G401 (cell line): ENCODE measurements at places on chromosomes 11 and 22.

DNA sequence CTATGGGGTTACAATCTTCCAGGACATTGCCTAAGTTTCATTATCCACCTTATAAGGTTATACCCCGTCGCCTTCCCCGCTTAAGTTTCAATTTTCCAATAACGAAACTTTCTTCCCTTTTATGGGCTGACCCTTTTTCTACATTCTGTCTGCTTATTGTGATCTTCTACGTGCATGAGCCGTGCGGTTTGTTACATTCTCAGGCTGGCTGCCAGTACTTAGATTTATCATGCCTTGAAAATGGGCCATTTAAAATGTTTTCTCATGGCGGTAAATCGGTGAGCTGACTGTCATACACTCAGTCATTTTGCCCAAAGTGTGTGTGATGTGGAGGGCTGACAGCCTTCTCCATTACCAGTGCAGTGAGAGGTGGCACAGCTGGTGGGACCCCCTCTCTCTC lies 23.3 kb downstream of the DGCR6L start:
- DNase-seq, result no peak

DNA sequence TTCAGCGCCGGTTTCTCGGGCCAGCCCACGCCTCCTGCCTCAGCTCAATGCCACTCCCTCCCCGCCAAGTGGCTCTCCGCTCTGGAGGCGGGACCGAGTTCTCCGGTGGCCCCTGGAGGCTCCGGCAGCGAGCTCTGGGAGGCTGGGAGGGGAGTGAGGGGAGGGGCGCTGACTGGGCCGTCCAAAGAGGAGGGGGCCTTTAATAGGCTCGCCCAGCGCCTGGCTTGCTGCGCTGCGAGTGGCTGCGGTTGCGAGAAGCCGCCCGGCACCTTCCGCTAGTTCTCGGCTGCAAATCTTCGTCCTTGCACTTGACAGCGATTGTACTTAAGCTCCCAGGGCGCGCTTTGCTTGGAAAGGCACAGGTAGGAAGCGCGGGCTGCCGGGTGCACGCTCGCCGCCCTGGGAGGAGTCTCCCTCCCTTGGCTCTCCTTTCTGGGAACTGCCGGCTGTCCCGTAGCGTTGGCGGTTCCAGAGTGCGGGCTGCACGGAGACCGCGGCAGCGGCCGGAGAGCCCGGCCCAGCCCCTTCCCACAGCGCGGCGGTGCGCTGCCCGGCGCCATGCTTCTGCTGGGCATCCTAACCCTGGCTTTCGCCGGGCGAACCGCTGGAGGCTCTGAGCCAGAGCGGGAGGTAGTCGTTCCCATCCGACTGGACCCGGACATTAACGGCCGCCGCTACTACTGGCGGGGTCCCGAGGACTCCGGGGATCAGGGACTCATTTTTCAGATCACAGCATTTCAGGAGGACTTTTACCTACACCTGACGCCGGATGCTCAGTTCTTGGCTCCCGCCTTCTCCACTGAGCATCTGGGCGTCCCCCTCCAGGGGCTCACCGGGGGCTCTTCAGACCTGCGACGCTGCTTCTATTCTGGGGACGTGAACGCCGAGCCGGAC lies at the start of gene ADAMTS15:
ADAMTS15 (plus strand) TSS at position 230 of the 894 bp plus-strand sequence; CDS start at position 559, 329 bp downstream.
- DNase-seq, result no peak

- DNase-seq, result no peak
Measured at GRCh38 chr11:1341928-1342524, 32.6 kb upstream of the TOLLIP start.

GRCh38 chr11:108034034-108034433 lies 25.3 kb downstream of the CUL5 start:
- DNase-seq, result no peak

DNA sequence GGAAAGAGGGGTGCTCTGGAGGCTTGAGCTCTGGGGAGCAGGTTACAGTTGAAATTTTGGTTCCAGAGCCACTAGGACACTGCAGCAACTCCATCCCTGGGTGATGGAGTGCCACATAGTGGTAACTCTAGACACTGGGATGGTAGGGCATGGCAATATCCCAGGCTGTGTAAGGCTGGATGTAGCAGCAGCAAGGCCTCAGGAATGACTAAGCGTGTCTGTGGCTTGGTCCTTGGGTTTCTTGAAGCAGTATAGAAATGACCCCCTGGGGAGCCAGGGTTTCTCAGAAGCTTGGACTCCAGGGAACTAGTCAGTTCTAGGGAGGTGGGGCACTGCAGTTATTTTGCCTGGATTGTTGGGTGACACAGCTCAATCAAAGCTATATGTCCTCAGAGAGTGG lies 8.1 kb downstream of the MS4A4A start:
- no peak for DNase-seq

DNA sequence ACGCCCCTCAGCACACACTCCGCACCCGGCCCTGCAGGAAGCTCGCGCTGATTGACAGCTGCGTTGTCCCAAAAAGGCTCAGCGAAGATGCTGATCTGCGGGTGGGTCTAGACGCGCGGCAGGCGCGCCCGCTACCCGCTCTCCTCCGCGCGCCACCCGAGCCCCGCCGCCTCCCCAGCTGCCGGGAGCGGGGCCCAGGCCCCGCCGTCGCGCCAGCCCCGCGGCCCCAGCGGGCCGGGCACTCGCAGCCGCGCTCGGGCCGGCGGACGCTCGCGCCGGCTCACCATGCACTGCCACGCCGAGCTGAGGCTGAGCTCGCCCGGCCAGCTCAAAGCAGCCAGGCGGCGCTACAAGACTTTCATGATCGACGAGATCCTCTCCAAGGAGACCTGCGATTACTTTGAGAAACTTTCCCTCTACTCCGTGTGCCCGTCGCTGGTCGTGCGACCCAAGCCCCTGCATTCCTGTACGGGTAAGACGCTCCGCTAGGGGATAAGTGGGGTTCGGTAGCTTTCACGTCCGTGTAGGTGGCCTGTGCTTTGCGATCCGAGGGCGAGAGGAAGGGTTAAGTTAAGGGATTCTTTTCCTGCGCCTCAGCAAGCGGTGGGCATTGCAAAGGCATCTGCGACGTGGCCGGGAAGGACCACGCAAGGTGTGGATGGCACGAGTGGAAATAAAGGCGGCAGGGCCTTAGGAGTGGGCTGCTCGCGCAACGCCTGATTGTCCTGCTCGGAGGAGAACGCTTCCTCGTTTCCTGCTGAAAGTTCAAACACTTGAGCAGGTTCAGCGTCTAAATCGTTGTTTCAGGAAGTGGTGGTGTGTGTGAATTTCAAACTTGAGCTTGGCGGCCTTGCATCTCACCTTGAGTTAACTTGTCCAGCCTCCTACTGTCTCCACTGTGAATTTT lies at the start of gene BARX2:
BARX2 (plus strand) TSS at position 98 of the 907 bp plus-strand sequence; CDS start at position 286, 188 bp downstream.
- peak; percentile 2 for DNase-seq

GRCh38 chr11:26027887-26028286 lies 304.0 kb upstream of the ANO3 start:
- DNase-seq, result no peak

GRCh38 chr11:123282597-123282996 lies 87.5 kb upstream of the CLMP start:
- DNase-seq, result no peak

DNA sequence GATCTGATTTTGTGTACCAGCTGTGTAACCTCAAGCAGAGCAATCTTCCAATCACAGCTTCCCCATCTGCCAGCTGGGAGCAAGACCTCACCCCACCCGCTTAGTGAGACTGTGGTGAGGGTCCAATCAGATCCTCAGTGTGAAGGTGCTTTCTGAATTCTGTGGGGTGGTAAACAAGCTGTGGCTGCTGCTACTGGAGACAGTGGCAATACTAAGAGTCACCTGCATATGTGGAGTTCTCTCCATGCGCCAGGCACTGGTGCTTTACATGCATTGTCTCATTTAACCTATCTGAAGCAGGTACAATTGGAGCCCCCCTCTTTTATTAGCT lies 50.4 kb downstream of the CWC15 start:
- DNase-seq, result no peak

DNA sequence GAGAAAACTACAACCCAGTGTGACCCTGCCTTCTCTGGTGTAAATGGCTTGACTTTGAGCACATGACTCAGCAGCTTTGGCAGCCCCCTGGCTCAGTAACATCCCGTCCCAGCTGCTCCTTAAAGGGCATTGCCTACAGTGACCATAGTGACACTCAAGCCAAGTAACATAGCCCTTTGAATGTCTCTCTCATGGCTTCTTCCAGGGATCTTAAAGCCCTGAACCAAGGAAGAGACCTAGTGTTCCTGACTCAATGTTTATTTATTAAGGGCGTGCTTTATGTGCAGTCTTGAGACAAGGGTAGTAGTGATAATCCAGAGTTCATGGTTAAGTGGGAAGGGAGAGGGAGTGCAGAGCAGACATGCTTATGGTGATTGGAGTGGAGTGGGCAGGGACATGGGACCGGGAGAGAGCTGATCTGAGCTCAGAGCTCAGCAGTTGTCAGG lies 125.7 kb downstream of the PARVA start:
- no peak for DNase-seq

GRCh38 chr11:85718991-85719807 lies 33.2 kb upstream of the CCDC89 start:
- DNase-seq, result peak; percentile 87

GRCh38 chr11:96227244-96227643 lies 115.8 kb downstream of the MAML2 start:
- no peak for DNase-seq

- no peak for DNase-seq
Measured at GRCh38 chr11:126930091-126930841, 70.3 kb downstream of the KIRREL3 start.

DNA sequence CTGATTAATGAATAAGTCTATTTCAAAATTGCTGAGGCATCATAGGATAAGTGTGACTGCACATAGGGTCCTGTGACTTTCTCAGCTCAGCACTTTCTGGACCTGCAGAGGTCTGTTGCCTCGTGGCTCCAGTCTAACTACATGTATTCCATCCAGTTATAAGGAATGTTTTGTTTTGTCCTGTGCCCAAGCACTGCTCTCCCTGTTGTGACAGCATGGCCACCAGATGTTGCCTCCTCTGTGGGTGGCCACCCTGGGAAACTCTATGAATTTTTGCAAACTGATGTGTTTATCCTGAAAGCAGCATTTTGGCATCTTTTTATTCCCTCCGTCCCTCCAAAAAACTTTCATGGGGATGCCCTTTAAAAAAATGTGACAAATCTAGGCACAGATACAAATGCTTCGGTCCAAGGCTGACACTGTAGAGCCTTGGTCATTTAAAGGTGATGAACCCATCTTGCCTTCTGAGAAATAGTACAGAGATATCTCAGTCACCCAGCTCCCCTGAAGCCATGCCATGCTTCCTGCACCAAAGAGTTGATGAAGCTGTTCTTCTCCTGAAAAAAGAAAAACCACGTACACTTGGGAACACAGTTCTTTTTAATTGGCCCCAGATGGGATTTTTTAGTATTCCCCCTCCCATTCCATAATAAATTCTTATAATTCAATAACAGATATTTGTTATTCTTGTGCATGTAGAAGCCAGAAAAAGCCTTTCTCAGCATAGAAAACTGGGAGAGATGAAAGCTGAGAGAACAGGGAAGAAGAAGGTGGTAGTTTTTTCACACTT lies 72.6 kb downstream of the CCDC34 start:
- DNase-seq, result no peak

- DNase-seq, result peak; percentile 58
Measured at GRCh38 chr22:30823015-30823370, 128.3 kb downstream of the OSBP2 start.

DNA sequence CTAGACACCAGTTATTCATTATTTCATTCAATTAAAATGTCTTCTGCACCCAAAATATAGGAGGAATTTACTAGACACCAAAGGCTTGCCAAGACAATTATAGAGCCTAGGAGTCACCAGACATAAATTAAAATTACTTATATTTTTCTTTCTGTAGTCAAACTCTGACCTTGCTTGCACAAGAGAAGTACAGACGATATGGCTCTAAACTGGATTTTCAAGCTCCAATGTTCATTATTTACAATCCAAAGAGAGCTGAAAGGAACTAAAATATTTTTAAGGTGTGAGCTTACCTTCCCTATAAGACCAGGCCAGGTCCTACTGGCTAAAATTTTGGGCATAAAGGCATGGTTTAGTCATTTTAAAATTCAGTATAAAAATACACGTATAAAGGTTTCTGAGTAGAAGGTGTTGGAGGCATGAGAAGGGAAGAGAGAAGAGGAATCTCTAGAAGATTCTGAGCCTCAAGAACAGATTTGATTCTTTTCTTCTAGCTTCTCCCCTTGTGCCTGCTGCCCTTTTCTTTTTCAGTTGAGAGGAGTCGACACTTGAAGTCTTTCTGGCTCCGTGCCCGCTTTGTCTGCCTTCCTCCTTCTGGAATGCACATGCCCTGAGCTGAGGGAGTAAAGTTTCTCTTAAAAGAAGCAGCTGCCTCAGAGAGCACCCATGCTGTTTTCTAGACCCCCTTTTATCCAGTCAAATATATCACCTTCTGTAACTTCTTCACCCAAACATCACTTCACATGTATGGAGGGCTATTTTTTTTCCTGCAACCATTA lies 13.5 kb downstream of the C11orf97 start:
- no peak for DNase-seq

DNA sequence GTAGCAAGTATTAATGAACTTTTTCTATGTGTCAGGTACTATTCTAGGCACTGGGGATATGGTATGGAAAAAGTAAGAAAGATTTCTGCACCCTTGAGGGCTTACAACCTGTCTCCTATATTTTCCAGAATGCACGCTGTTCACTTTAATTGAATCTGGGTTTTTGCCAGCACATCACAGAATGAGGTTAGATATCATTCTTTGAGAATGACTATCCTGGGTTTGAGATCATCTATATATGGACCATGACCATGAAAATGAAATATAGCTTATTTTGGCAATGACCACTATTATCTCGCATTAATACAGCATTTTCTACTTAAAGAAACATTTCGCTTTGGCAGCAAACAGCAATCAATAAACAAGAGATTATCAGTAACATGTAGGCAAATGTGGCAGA lies 46.9 kb downstream of the C11orf71 start:
- no peak for DNase-seq

- DNase-seq, result no peak
Measured at GRCh38 chr22:41096391-41096790, 4.0 kb downstream of the EP300 start.

DNA sequence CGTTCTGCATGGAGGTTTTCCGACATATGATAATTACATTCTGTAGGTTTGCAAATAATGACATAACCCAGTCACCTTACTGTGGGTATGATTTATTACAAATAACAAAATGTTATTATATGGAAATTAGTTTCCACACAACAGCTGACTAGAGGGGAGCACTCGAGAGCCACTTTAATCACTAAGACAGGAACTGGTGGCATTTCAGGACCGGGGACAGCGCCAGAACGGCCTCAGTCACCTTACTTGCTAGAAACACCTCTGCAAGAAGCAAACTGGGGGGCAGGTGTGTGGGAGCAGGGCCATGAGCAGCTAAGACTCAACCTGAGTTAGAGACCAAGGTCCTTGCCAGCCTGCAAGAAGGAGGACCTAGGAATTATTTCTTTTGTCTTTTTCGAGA lies 199.9 kb downstream of the DSCAML1 start:
- DNase-seq, result no peak

GRCh38 chr11:115008799-115009198 lies 330.5 kb downstream of the NXPE2 start:
- no peak for DNase-seq

DNA sequence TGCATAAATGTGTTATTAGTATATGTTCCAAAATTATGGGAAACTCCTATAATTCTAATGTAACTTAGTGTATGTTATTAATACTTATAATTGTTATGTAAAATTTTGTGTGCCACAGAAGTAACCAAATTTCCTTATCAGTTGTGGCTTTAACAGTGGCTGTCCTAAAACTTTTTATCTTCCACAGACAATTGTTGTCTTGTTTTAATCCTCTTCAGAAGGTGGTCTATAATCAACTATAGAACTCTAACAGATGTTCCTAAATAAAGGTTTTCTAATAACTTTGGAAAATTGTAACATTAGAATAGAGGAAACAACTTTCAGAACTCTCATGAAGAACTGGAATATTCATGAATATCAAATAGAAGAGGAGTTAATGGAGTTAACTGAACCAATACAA lies 44.4 kb upstream of the DBX1 start:
- no peak for DNase-seq
